ENCODE measurements at places on chromosomes 7 and 10. TPM values are rescaled to one million over a fixed set of nuclear protein-coding genes. Genes with fewer than 3 reads are reported as not detected.

H2AZ2 gene
- total RNA-seq, result 208 TPM

DNA sequence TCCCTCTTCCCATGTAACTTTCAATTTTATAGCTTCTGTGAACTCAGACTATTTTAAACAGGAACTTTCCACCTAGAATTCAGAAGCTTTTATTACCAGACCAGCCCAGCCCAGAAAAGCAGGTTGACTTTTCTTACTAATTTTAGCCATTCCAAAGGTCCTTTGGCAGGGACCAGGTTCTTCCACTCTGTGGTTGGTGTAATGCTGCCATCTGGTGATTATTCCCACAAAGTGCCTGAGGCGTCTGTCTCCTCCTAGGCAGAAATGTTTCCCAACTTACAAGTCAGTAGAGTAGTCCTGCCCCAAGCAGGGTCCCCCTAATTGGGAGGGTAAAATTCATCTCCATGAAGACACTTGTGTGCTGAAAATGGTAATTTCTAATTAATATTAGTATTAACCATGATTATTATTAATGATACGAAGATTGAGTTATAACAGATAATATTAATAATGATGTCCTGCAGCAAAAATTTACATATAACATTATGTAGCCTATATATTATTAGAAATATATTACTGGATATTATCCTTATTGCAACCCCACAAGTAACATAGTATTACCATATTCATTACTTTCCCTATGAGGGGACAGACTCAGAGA is 53.0 kb upstream of the PPP1R17 start:
- H3K4me3 ChIP-seq, result no peak overlapping the region
- no peak overlapping the region for H3K27ac ChIP-seq
- no peaks in the 10 kb centered on the region for H3K36me3 ChIP-seq
- no peaks in the 10 kb centered on the region for H3K27me3 ChIP-seq

DNA sequence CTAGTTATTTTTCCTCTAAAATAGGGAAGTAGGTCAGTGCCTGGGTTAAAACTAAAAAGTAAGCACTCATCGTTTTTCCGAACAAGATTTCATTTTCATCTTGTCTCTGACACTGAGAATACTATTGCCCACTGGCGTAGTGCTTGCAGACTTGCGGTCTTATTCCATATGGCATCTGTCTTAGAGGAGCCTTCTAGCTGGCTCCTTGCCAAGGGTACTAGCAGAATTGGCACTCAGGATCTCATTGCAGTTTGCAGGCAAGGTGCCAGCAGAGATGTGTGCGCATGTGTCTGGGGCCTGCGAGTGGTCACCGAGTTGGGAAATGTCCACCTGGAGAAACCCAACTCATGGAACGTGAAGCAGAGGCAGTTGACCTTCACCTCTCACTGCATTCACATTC is 143.4 kb downstream of the CELF2 start:
- H3K4me1 ChIP-seq, result peaks cover 2% of the 10 kb centered on the region
- DNase-seq, result no peak
- no peak overlapping the region for H3K4me3 ChIP-seq
- no peaks in the 10 kb centered on the region for H3K27me3 ChIP-seq

GRCh38 chr7:82697897-82698296 is 254.3 kb upstream of the CACNA2D1 start:
- DNase-seq, result no peak
- H3K4me3 ChIP-seq, result no peak overlapping the region
- no peaks in the 10 kb centered on the region for H3K36me3 ChIP-seq
- H3K27me3 ChIP-seq, result no peaks in the 10 kb centered on the region

GRCh38 chr10:118621304-118621942 is 26.0 kb upstream of the PRLHR start:
- H3K27me3 ChIP-seq, result no peaks in the 10 kb centered on the region
- H3K36me3 ChIP-seq, result no peaks in the 10 kb centered on the region

GRCh38 chr10:110016039-110016438 is 8.3 kb downstream of the ADD3 start:
- H3K27me3 ChIP-seq, result no peaks in the 10 kb centered on the region
- H3K36me3 ChIP-seq, result peaks cover 2% of the 10 kb centered on the region
- no peak overlapping the region for H3K4me3 ChIP-seq

GRCh38 chr7:69738396-69738951 is 140.2 kb downstream of the AUTS2 start:
- H3K27me3 ChIP-seq, result no peaks in the 10 kb centered on the region
- no peaks in the 10 kb centered on the region for H3K36me3 ChIP-seq
- no peak overlapping the region for H3K27ac ChIP-seq
- no peak for DNase-seq
- peaks cover 8% of the 10 kb centered on the region for H3K4me1 ChIP-seq

DNA sequence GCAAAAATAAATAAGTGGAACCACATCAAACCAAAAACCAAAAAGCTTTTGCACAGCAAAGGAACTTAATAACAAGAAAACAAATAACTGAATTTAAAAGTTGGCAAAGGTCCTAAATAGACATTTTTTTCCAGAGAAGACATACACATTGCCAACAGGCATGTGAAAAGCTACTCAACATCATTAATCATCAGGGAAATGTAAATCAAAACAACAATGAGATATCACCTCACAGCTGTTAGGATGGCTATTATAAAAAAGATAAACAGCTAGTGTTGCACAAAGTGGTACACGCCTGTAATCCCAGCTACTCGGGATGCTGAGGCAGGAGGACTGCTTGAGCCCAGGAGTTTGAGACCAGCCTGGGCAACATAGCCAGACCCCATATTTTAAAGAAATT is 2.2 kb upstream of the SUN3 start:
- no peaks in the 10 kb centered on the region for H3K36me3 ChIP-seq
- H3K4me3 ChIP-seq, result no peak overlapping the region
- H3K27me3 ChIP-seq, result peaks cover 7% of the 10 kb centered on the region
- no peak for DNase-seq
- H3K27ac ChIP-seq, result no peak overlapping the region
- H3K4me1 ChIP-seq, result no peaks in the 10 kb centered on the region
